Pulmonary artery endothelial cell (primary cell): ENCODE measurements at places on chromosomes 13 and 19. TPM values are rescaled to one million over a fixed set of nuclear protein-coding genes. Genes with fewer than 3 reads are reported as not detected.

The KISS1R gene
- not detected in 2 replicates for total RNA-seq

The NDUFA13 gene
- 152 and 173 TPM in 2 replicates for total RNA-seq

The PDCD2L gene
- 19.7 and 20.6 TPM in 2 replicates for total RNA-seq

The HSD17B14 gene
- total RNA-seq: 4.8 and 6.4 TPM in 2 replicates

The PGLYRP2 gene
- total RNA-seq: 0.04 TPM in 1 of 2 replicates, not detected in the other

The COQ8B gene
- total RNA-seq: 16.5 and 25.7 TPM in 2 replicates

The ZNF571 gene
- total RNA-seq: 1.6 and 2.9 TPM in 2 replicates

The KLK15 gene
- not detected in 2 replicates for total RNA-seq

The TEKTIP1 gene
- not detected in 2 replicates for total RNA-seq

The FCER2 gene
- total RNA-seq: not detected in 2 replicates

The KCNK6 gene
- 7.0 and 13.7 TPM in 2 replicates for total RNA-seq

The IGSF23 gene
- total RNA-seq: 0.25 and 0.46 TPM in 2 replicates

The ERICH4 gene
- not detected in 2 replicates for total RNA-seq

The MIDN gene
- 11.4 and 13.4 TPM in 2 replicates for total RNA-seq

The PLIN5 gene
- total RNA-seq: 0.20 and 0.32 TPM in 2 replicates

The IRGC gene
- total RNA-seq: not detected in 2 replicates

The ZNF525 gene
- 6.0 and 8.1 TPM in 2 replicates for total RNA-seq
